ENCODE measurements at places on chromosomes 5 and 9.

DNA sequence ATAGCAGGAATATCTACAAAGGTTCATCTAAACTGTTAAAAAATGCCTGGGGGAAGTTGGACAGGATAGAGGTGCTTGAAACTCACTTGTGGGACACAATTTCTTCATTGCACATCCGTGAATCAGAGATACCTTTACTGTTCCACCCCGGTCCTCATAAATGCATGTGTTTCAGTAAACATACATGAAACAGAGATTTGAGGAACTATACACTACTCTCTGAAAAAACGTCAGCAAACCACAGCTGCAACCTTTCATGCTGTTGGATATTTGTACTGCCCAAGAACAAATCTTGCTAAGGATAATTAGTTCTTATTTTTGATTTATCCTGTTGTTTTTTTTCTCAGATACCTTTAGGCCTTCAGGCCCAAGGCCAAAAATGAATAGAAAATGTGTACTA, 337.3 kb downstream of the KDM4C start:
- DNase-seq, result no peak

DNA sequence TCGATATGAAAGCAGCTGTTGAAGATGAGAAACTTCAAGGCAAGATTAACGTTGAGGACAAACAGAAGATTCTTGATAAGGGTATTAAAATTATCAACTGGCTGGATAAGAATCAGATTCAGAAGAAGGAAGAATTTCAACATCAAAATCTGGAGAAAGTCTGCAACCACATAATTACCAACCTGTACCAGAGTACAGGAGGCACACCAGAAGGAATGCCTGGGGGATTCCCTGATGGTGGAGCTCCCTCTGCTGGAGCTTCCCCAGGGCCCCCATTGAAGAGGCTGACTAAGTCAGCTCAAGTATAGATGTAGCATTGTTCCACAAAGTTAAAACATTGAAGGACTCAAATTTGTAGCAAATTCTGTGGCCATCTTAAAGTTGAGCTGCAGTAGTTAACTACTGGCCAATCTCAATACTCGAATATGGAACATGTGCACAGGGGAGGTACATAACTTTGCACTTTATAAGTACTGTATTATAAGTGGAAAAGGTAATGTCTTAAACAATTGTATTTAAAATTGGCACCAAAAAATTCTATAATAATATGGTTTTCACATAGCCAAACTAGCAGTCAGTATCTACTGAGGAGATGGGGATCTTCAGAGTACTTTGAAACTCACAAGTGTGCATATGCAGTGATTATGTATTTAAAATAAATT, 237.5 kb downstream of the CHSY3 start:
- peak; percentile 31 for DNase-seq

DNA sequence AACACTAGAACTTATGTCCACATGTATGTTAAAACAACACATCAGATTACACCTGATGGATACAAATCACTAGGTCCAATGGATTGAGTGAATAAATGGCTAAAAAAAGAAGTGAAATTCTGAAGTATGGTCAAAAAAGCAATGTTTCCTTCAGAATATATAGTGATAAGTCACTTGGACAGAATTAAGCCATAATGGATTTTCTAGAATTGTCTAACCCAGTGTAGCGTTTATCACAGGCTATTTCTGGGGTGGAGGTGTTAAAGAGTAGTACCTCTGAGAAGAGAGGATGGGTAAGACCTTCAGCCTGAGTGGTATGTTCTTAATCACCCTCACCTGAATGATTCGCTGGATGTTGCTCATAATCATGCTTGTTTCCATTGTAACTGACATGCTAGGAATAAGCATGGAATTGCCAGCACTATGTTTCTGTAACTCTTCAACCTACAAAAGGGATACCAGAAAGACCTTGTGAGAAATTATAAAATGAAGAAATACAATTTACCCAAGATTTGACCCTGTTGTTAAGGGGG, 33.2 kb downstream of the SLC31A2 start:
- no peak for DNase-seq

DNA sequence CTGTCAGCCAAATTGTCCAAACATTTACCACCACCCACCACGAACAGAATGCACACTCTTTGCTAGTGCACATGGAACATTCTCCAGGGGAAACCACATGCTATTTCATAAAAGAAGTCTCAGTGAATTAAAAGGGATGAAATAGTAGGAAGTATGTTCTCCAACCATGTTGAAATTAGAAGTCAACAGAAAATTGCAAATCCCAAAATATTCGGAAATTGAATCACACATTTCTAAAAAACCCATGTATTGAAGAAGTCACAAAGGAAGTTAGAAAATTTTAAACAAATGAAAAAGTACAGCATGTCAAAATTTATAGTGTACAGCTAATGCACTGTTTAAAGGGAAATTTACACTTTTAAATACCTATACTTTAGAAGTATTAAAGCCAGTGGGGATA, 50.8 kb downstream of the TGFBR1 start:
- DNase-seq, result no peak

DNA sequence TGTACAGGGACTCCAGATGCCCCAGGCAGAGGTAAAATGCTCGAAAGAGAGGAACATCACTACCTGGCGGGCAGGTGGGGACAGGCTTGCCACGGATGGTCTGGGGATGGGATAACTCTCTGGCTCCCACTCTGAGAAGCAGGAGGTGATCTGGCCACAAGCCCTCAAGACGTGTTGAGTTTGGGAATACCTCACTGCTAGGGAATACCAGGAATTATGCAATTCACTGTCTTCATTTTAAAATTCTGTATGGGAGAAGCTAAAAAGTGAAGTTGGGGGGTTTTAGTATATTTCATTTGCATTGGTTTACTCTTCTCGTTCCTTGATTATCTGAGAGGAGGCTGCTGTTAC, 510.4 kb downstream of the CCDC171 start:
- no peak for DNase-seq

GRCh38 chr5:134594336-134594735, 38.3 kb downstream of the SAR1B start:
- DNase-seq, result no peak

- DNase-seq, result no peak
Observed at GRCh38 chr9:5793812-5794211, 39.1 kb downstream of the ERMP1 start.

DNA sequence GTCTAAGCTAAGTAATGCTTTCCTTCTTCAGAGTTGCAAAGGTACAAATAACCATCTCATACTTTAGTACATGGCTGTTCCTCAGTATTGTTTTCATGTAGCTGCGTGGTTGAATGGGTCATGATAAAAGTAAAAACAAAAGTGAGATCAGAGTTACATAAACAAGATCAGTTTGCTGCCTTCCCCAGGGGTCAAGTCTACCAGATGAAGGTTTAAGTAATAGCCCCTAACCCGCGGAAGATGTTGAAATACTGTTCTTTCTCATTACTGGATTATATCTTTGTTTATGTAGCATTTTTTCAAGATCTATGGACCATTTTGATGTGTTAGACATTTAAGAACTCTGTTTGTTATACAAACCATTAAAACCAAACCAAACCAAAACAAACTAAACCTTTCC, 34.1 kb upstream of the ARRDC3 start:
- no peak for DNase-seq

- peak; percentile 71 for DNase-seq
Observed at GRCh38 chr5:14250084-14250695, 107.0 kb downstream of the TRIO start.

DNA sequence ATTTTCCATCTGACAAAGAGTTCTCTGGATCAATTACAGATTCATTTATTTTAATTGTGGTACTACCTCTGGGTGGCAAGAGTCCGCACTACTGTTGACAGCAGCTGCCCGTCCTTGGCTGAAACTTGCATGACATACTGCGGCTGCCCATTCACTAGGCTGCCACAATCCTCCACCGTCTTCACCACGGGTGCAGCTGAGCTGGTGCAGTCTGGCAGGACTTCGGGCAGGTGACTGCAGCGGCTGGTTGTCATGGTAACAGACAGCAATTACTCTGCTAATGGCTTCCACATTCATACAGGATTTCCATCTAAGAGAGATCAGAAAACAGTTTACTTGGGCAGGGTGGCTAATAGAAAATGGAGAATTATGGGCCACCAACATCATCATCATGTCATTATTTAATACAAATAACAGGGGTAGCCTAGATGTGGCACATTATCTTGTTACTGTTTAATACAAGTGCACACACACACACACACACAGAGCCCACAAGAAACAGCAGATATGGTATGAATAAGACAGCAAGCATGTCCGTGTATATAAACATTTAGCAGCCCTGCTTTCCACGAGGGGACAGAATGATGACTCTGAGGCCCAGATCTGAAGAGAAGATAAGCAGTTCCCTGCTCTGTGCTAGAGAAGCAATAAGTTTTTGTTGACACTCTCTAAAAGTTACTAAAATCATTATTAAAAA, 112.3 kb downstream of the MARCHF3 start:
- DNase-seq, result no peak

- no peak for DNase-seq
Observed at GRCh38 chr5:177596775-177597238, 3.1 kb upstream of the B4GALT7 start.

GRCh38 chr9:134838651-134839454, 41.8 kb upstream of the FCN2 start:
- DNase-seq, result no peak

DNA sequence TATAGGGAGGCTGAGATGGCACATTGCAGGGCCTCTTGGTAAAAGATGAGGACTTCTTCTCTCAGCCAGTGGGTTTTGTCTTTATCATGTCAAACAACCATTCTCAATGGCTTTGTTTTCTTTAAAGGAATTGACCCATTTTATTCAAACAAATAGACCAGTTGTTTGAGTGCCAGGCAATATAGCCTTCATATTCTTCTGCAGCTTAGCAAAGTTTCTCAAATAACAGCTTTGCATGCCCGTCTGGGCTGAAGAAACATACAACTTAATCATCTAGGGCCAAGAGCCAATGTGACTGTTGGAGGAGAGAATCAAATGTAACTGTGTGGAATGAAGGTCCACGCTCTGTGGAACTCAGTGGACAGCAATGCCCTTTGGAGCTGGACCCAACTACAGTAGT, 57.4 kb upstream of the ADRA1B start:
- DNase-seq, result no peak

DNA sequence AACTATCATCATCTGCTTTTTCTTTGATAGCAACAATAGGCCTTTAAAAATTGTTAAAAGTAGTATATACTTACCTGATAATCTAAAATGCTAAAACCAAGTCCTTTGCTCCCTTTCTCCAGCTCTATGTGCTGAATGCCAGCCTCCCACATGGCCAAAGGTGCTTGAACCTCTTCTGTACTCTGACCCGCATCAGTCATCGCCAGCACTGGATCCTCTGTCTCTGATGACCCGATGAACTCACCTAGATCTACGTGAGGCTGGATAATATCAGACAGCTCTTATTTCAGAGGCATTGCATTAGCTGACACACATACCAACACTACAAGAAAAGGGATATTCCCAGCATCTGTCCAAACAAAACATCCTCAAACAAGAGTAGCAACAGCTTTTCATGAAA, 89.5 kb downstream of the MPDZ start:
- no peak for DNase-seq

DNA sequence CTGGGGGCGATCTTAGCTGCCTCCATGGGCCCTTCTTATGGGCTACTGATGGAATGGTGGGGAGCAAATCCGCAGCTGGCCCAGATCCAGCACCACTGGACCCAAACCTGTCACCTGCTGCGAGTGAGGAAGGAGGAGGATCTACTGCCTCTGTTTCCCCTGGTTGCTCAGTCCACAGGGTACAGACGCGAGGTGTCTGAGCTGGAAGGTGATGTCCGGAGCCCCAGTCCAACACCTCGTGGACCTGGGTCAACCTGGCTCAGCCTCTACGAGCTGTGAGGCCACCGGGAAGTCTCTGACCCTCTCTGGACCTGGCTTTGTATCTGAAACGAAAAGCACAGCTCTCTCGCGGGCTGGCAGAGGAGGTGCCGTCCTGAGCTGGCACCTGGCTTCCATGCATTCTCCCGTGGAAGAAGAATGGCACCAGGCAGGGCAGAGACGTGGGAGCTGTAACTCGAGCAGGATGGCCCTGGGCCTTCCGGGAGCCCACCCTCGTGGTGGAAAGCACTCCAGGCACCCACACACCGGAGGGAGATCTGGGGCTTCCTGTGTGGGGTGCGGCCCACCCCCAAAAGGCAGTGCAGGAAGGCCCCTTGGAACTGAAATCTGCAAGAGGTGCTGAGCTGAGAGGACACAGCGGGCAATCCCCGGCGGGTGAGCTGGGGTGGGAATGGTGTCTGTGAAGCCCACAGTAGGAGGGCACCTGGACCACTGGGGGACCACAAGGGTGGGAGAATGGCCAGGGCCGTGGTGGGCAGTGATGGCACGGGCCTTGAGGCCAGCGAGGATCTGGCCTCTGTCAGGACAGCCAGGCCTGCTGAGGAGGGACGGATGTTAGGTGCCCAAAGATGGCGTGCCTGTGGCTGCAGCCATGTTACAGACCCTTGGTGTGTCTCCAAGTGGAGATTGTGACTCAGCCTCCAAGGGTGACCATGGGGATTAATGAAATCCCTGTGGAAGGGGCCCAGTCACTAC, 133.4 kb downstream of the OLFM1 start:
- no peak for DNase-seq

- DNase-seq, result no peak
Observed at GRCh38 chr5:35850967-35851680, 5.6 kb upstream of the IL7R start.

GRCh38 chr5:27516437-27516836, 478.1 kb upstream of the CDH9 start:
- no peak for DNase-seq

DNA sequence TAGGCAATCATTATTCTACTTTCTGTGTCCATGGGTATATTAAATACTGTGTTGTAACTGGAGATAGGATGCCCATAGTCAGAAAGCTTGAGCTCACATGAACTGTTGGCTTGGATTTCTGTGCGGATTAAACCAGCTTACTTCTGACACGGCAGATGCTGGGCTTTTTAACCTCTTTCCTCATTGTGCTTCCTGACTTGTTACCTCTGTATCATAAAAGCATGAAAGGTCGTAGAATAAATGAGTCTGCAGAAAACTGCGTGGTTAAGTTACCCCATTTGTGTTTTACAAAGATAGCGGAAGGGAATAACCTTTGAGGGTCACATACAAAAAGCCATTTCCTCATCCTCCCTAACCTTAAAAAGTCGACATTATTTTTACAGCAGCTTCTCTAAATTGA, 199.5 kb upstream of the DMRT1 start:
- DNase-seq, result no peak

- DNase-seq, result no peak
Observed at GRCh38 chr9:93033531-93033930, 25.0 kb upstream of the SUSD3 start.

Data from nucleus accumbens (tissue), 56 donors.